Bone marrow (tissue), 2 donors: ENCODE measurements at places on chromosomes 6 and 20.

GRCh38 chr6:170057961-170058877 is 232.7 kb downstream of the DLL1 start:
- no peak for DNase-seq

DNA sequence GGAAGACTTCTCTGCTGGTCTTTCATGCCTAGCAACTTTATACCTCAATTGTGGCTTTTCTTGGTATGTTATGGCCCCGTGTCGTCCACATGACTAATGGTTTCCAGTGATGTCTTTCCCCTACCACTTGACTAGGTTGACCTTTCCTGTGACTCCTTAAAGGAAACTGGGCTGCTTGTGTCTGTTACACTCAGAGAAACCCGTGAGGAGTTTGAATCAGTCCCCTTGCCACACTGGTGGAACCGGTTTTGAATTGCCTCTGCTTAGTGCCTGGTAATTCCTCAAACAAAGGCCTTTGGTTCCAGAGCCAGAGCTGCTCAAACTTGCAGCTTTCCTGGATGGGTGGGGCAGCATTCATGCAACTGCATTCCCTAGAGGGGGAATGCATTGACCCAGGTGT is 21.9 kb downstream of the ECT2L start:
- DNase-seq: no peak

DNA sequence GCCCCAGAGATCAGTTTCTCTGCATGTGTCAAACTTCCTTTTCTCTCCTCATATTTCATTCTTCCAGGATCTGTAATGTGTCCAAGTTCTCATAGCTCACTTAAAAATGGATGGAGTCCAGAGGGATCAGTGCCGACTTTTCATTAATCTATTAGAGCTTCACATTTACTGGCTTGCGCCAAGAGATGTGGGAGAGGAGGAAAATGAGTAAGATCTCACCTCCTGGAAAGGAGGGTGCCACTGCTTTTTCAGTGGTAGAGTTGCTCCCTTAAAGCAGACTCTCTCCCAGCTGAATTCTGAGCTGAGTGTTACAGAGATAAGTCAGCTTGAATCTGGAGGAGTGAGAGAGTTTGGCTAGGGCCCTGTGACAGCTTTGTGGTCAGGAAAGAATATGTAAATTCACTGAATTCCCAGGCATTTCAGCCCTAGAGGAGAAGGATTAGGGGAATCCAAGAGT is 175.9 kb downstream of the SOX4 start:
- no peak for DNase-seq

DNA sequence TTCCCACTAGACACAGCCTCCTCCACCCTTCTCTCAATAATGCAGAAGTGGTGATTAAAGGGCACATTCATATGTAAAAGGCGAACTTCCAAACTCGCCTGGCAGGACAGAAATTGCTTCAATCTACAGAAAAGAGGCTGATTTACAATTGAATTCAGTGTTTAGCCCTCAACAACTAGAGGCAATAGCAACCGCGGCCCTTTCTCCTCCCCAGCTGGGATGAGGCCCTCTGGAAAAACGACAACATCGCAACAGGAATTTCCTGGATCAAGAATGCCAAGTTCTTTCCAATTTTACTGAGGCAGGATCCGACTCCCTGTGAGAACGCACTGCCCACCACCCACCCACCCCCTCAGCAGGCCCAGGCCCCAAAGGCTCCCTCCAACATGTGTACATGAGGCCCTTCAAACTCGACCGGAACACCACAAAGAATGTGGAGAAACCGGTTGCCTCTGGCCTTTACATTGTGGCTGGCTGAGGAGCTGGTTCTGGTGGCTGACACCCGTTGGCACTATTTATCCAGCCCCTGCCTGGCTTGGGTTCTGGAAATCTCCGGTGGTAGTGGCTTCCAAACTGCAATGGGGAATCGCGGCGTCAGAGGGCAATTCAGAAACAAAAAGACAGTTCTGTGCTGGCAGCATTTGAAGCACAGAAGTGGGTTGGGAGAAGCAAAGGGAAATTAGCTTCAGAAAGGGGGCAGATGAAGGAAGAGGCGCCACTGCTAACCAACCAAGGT is 36.8 kb downstream of the ZMYND8 start:
- DNase-seq: no peak

DNA sequence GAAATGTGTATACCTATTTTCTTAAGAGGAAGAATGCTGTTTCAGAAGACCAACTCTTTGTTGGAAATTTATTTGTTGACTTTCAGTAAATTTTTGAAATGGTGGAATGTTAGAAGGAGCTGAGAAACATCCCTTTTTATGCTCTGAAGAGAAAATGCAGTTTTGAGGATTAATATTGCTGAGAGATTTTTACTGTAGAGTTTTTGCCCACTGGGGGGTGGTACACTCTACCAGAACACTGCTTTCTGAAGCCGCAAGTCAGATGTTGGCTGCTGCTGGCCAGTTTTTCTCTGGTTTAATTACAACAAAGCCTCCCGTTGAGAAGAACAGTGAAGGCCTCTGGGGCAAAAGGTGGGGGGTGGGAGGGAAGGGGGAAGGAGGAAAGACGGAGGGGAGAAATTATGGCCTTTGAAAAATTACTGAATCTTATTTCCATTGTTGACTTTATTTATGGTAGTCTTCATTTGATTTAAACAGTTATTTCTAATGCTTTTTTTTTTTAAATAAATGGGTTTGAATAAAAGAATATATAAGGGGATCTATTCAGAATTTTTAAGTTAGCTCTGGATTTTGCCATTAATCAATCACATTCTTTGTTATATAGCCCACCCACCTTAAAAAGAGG is 3.0 kb downstream of the FLRT3 start:
- DNase-seq: no peak

DNA sequence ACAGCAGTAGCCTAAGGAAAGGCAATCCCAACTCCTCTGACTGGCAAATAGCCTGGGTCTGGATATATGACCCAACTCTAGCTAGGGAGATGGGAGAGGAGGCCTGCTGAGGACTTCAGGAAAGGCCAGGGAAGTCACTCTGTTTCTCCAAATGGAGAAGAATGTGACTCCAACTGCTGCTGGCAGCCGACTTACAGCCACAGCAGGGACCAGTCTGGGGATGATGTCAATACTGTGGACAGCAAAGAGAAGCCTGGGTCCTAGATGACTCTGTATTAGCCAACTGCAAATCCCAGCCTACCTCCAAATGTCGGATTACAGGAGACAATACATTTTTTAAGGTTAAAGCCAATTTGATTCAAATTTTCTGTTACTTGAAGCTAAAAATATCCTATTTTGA is 232.6 kb downstream of the FOXC1 start:
- DNase-seq: no peak

- no peak for DNase-seq
Observed at GRCh38 chr20:6663104-6663503, 104.4 kb upstream of the BMP2 start.

- no peak for DNase-seq
Observed at GRCh38 chr6:112150363-112150762, 63.0 kb downstream of the FAM229B start.

DNA sequence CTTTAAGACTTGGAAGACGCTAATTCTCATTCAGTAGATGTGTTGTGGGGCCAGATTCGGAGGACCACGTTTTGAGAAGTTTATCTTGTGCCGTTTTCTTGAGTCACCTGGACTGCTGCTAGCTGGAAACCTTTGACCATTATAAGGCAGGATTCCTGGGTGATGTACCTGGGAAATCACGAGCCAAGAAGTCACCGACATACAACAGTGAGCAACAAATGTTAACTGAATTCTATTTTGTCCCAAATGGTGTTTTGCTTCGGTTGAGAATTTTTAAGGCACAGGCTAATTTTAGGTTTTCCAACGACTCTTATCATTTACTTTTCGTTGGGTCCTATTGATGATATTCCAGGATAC is 93.4 kb upstream of the BTN3A2 start:
- no peak for DNase-seq

- DNase-seq: no peak
Observed at GRCh38 chr20:2692036-2692885, at the start of gene EBF4. Gene EBF4 (plus strand): TSS chr20:2692780. CDS start chr20:2693646, 866 bp downstream.

GRCh38 chr6:169722362-169723199 is 1.7 kb downstream of the PHF10 start:
- peak; percentile 14 for DNase-seq
